Activated CD8-positive, alpha-beta T cell treated with anti-CD3 and anti-CD28 coated beads, Interleukin-2, amount 10 ng/mL, durations not matched to agents 7 days and 5 days (primary cell): ENCODE measurements at places on chromosomes 12 and 14.

- no peak for DNase-seq
Observed at GRCh38 chr14:92794547-92794941, 439 bp downstream of the GOLGA5 start.

- no peak for DNase-seq
Observed at GRCh38 chr12:113298861-113299545, 35.9 kb downstream of the SLC8B1 start.

GRCh38 chr12:13431041-13431440, 234.5 kb downstream of the EMP1 start:
- DNase-seq, result no peak

DNA sequence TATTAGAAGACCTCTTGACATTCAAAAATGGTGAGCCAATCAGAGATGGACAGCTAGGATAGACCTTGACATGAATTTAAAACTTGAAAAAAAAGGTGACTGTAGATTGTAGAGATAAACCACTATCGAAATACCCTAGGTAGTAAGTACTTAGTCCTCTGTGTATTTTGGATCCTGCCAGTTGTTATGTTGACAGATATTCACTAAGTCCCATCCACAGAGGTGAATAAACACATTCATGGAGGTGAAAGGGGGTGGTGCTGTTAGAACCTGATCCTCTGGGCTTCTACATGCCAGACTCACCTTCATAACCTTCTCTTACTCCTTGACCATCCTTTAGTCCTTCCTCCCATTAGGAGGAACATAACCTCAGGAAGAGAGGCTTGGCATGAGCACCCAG, 72.3 kb downstream of the OTX2 start:
- no peak for DNase-seq
